ENCODE measurements at places on chromosomes 7 and 10. TPM values are rescaled to one million over a fixed set of nuclear protein-coding genes. Genes with fewer than 3 reads are reported as not detected.

DNA sequence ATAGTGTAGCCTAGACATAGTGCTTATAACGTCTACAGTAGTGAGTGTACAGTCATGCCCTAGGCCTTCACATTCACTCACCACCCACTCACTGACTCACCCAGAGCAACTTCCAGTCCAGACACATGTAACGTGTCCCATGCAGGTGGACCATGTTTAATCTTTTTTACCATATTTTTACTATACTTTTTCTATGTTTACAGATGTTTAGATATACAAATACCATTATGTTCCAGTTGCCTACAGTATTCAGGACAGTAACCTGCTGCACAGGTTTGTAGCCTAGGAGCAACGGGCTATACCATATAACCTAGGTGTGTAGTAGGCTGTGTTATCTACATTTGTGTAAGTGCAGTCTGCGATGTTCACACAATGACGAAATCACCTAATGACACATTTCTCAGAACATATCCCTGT lies 11.0 kb downstream of the MPP7 start:
- DNase-seq = no peak

GRCh38 chr10:130404476-130405055 lies 268.4 kb downstream of the GLRX3 start:
- DNase-seq = no peak

GRCh38 chr7:44524811-44525388 lies 16.2 kb downstream of the NPC1L1 start:
- DNase-seq = no peak

- DNase-seq = no peak
Measured at GRCh38 chr10:77441353-77442166, 196.0 kb downstream of the KCNMA1 start.

GRCh38 chr10:20870834-20871233 lies 26.3 kb downstream of the NEBL start:
- DNase-seq = no peak

GRCh38 chr10:10493833-10494232 lies 523.8 kb upstream of the CELF2 start:
- DNase-seq = no peak

The GATA3 gene
- 3.2 TPM for total RNA-seq

The VAX1 gene
- not detected for total RNA-seq

The KEL gene
- 0.87 TPM for total RNA-seq

The ZNF107 gene
- 3.4 TPM for total RNA-seq

The EVX1 gene
- not detected for total RNA-seq

The PNLIPRP1 gene
- total RNA-seq = not detected

The PTPRZ1 gene
- total RNA-seq = 3.6 TPM

The TSPAN15 gene
- 47.3 TPM for total RNA-seq

All from upper lobe of right lung (tissue), 1 donor.